Aorta (tissue), 5 donors: ENCODE measurements at places on chromosomes 13 and 19. TPM values are rescaled to one million over a fixed set of nuclear protein-coding genes. Genes with fewer than 3 reads are reported as not detected.

The CACNA1A gene
- total RNA-seq, result 2.0 TPM

The MBD3L3 gene
- total RNA-seq, result not detected

- DNase-seq, result no peak
- H3K36me3 ChIP-seq, result no peaks in the 10 kb centered on the region
- no peak overlapping the region for H3K4me3 ChIP-seq
- no peaks in the 10 kb centered on the region for H3K27me3 ChIP-seq
- H3K27ac ChIP-seq, result no peak overlapping the region
Observed at GRCh38 chr13:25905611-25906010, 146.2 kb downstream of the SHISA2 start.

DNA sequence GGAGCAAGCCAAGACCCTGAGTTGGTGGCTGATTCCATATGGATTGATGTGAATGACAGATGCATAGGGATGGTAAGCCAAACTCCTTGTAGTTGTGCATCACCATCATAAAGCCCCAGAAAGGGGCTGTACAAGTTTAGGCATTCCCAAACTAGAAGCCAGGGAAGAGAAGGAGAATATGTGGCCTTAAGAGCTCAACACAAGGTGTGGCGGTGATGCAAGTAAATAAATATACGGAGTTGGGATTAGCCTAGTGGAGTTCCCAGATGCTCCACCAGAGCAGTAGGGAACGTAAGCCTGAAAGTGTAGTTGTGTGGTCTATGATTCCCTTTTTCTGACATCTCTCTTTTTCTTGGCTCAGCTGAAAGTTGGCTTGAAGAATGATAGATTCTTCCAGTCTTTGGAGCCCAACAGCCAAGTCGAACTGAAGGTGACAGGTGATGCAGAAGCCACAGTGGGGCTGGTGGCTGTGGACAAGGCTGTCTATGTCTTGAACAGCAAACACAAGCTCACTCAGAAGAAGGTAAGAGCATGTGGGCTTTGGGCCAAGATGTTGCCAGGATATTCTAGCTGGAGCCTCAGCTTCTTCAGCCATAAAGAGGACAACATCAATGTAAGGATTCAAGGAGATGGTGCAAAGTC lies 30.1 kb downstream of the RDH8 start:
- peaks cover 3% of the 10 kb centered on the region for H3K27me3 ChIP-seq
- H3K4me1 ChIP-seq, result no peaks in the 10 kb centered on the region
- H3K4me3 ChIP-seq, result no peak overlapping the region
- H3K36me3 ChIP-seq, result no peaks in the 10 kb centered on the region
- H3K27ac ChIP-seq, result no peak overlapping the region
- DNase-seq, result no peak

The NALCN gene
- 11.3 TPM for total RNA-seq

- no peak for DNase-seq
- H3K27ac ChIP-seq, result no peak overlapping the region
- H3K36me3 ChIP-seq, result no peaks in the 10 kb centered on the region
Observed at GRCh38 chr13:19881641-19882040, 18.2 kb upstream of the ZMYM5 start.

DNA sequence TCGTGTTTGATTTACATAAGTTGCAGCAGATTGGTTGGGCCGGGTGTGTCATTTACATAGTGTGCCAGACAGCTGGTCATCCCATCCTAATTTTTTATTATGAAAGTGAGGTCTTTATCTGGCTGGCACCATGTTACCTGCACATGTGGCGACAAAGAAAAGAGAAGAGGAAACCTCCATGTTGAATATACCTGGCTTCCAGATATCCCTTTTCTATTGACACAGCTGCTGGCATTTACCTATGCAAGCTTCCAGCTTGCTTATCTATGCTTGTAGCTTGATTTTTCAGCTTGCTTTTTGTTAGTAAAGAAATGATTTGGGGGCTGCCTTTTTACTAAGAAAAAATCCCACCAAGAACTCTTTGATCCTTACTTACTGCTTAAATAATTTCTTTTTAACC lies 681.3 kb upstream of the SLITRK1 start:
- no peaks in the 10 kb centered on the region for H3K27me3 ChIP-seq
- no peaks in the 10 kb centered on the region for H3K36me3 ChIP-seq
- H3K4me3 ChIP-seq, result no peak overlapping the region

The SERPINE3 gene
- total RNA-seq, result not detected

The ERICH6B gene
- total RNA-seq, result not detected

The SIRT6 gene
- 19.4 TPM for total RNA-seq

- no peak overlapping the region for H3K27ac ChIP-seq
- no peaks in the 10 kb centered on the region for H3K4me1 ChIP-seq
- H3K36me3 ChIP-seq, result no peaks in the 10 kb centered on the region
- DNase-seq, result no peak
- no peaks in the 10 kb centered on the region for H3K27me3 ChIP-seq
Observed at GRCh38 chr13:76823969-76824368, 62.2 kb downstream of the KCTD12 start.

DNA sequence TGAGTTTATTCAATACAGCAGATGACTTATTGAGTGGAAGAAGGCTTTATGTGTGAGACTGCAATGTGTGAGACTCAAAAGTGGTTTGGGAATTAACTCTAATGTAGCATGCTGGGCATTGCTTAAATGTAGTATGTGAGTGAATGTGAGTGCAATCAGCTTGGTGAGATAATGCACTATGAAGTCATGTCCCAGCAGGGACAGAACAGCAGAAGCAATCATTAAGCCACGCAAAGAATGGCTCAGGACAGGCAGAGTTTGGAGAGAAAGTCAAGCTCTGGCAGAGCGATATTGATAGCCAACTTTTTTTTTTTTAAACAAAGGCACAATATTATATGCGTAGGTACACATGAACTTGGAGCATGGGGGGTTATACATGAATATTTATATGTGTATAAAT lies 597.7 kb downstream of the GPC6 start:
- H3K4me1 ChIP-seq, result no peaks in the 10 kb centered on the region
- H3K27me3 ChIP-seq, result no peaks in the 10 kb centered on the region
- no peaks in the 10 kb centered on the region for H3K36me3 ChIP-seq
- no peak for DNase-seq
- no peak overlapping the region for H3K27ac ChIP-seq

GRCh38 chr13:50122455-50122854 lies 107.2 kb downstream of the KCNRG start:
- H3K27me3 ChIP-seq, result no peaks in the 10 kb centered on the region
- no peak for DNase-seq
- H3K4me3 ChIP-seq, result no peak overlapping the region
- H3K36me3 ChIP-seq, result no peaks in the 10 kb centered on the region

DNA sequence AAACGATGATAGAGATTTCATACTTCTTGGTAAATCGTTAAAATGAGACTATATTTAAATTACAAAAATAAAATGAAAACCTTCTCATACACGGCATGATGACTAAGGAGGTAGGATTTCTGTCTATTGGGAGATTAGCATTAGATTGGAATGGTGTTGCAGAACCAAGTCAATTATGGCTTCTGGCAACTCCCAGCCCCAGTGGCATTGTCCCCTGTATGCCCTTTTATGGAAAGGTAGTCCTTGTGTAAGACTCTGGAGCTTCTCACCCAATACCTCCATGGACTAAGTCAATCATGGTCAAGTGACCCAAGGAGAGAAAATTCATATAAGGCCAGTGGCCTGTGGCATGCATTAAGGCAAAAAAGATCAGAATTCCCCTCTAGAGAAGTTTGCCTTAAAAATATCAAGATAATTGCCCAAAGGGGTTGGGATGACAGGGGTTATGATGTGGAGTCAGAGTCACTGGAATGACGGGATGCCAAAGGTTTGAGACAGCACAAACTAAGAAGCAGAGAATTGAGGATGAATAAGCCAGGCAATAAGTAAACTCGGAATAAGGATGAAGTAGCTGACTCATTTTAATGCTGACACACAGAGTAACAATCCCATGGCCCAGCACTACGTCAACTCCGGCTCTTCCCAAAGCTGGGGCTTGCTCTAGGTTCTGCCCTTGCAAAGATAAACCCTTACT lies 57.8 kb upstream of the POSTN start:
- no peak overlapping the region for H3K4me3 ChIP-seq
- H3K36me3 ChIP-seq, result no peaks in the 10 kb centered on the region
- DNase-seq, result peak; percentile 47
- no peaks in the 10 kb centered on the region for H3K4me1 ChIP-seq
- H3K27me3 ChIP-seq, result no peaks in the 10 kb centered on the region
- H3K27ac ChIP-seq, result no peak overlapping the region

The PRSS57 gene
- total RNA-seq, result not detected

DNA sequence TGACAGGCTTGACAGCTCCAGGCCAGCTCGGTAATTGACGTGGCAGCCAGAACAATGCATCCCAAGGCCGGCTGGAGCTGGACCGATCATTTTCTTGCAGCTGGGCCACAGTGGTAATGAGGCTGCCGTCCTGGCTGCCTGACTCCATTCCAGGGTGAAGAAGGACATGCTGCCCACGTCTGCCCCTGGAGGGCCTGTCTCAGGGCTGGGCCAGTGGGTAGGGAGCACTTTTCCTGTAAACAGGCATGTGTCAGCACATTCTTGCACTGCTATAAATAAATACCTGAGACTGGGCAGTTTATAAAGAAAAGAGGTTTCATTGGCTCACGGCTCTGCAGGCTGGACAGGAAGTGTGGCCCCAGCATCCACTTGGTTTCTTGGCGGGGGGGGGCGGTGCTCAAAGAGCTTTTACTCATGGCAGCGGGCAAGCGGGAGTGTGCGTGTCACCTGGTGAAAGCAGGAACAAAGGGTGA lies 38.1 kb upstream of the KCTD15 start:
- H3K27me3 ChIP-seq, result no peaks in the 10 kb centered on the region
- no peak overlapping the region for H3K4me3 ChIP-seq
- DNase-seq, result no peak
- no peaks in the 10 kb centered on the region for H3K4me1 ChIP-seq
